ENCODE measurements at places on chromosomes 13 and 19.

- DNase-seq = no peak
These were observed 3.0 kb upstream of the APC2 start for GRCh38 chr19:1446713-1447481.

GRCh38 chr19:44824761-44825160 lies 15.9 kb downstream of the BCAM start:
- no peak for DNase-seq

DNA sequence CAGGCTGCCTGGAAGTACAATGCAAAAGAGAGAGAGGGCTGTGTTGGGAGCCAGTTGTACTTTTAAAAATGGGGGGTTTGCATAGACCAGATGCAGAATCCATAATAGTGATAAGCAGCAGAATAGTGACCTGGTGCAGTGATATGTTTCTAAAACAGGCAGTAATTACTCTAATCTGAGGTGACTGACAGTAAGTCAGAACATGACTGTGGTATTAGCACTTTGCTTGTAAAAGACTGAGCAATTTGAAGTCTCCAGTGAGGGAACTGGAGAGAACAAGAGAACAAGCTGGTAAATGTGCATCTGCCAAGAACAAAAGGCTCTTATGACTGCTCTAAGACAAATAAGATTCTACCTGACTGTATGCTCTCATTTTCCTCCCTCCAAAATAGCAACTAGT lies 383.4 kb downstream of the ITGBL1 start:
- no peak for DNase-seq

DNA sequence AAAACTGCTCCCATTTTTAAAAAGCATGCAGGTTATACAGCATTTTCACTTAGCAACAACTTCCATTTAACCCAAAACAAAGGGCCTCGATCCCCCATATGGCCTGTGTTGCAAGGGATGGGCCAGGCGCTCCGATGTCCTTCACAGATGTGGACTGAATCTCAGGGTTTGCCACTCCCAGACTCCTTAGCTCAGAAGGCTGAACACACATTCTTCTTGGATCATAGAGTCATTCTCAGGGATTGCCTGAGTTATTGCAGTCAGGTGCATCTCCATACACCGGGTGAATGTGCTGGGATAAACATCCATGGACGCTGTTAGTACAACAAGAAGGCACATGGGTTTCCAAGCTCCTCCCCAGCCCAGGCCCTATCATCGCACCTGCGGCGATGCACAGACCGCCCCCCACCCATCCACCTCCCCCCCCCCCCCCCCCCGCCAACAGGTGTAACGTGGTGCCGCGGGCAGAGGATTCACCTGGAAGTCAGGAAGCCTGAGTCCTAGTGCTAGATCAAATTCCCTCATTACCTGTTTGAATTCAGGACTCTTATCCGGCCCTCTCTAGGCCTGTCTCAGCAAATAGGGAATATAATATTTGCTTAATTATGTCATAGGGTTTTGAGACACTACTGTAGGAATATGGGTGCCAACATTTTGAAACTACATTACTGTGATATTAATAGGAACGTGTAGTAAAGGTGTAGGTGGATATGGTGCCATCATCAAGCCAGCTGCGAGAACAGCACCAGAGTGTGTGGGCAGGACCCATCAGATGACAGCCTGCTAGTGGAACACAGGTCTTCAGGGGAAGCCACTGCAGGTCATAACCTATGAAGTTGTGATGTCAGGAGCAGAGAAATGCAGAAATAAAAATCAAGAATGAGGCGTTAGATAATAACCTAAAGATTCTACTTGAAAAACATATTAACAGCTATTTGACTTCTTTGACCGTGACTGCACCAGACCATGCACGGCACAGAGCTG lies 110.9 kb downstream of the SACS start:
- no peak for DNase-seq

DNA sequence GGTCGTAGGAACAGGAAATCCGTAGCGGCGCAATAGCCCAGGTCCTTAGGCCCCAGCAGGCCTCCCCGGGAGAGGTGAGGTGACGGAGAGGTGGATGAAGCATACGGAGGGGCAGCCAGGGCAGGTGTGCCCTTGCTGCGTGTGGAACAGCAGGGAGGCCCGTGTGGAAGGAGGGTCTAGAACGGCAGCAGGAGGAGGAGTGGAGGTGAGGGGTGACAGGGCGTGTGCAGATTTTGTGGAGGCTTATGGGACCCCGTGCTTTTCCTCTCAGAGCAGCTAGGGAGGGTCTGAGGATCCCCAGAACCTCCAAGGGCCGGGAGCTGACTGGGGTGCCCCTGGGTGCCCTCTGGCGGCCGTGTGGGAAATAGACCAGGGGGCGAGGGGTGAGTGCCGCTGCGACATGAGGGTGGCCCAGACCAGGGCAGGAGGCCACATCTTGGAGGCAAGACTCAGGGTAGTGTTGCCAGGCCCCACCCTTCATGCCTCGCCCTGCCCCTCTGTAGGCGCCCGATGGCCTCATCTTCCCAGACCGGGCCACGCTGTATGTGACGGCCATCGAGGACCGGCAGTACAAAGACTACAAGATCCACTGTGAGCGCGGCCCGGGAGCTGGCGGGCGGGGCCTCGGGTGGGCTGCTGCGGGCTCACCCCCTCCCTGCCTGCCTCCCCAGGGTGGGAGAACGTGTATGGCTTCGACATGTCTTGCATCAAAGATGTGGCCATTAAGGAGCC lies 5.0 kb upstream of the ADM5 start:
- no peak for DNase-seq

DNA sequence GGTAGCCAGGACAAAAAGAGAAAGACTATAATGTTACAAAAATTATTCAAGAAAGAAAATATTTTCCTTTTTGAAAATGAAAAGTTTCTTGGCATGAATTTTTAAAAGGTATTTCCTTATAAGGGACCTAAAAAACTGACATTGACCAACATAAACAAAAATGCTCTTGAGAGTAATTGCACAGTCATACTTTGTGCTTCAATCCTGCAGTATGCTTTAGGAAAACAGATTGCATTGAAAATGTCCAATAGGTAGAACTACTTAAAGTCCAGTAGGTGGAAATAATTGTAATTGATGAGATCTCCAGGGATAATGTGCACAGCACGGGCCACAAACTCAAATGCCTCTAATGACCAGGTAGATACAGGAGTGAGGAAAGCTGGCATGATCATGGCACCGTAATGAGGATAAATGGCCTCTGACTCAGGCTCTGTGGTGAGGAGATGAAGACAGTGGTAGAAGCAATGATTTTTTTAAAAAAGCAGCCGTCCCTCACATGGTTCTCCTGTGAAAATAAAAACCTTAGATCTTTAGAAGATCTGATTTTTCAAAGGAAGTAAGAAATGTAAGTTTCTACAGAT lies 278.0 kb downstream of the ITGBL1 start:
- no peak for DNase-seq

DNA sequence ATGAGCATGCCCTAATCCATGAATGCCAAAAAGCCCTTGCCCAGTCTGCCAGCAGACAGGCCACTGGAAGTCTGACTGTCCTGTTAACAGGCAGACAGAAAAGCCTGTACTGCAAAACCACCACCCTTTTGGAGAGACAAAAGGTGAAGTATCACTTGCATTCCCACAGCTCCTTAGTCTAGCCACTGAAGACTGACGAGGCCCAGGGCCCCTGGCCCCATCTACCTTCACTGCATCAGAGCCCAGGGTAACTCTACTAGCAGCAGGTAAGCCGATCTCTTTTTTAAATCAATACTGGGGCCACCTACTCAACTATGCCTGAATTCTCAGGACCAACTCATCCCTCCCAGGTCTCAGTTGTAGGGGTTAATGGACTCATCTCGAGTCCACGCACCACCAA lies 45.5 kb downstream of the ZNF93 start:
- DNase-seq = no peak

- DNase-seq = peak; percentile 85
These were observed 17.5 kb downstream of the KLF2 start for GRCh38 chr19:16342002-16342715.

GRCh38 chr19:48993175-48994034 lies at the start of the genes GYS1 and RUVBL2:
GYS1 (minus strand) TSS chr19:48993309; CDS start chr19:48993112, 197 bp downstream.
RUVBL2 (plus strand) TSS chr19:48993887; CDS start chr19:48993912, 25 bp downstream.
- peak; percentile 98 for DNase-seq

GRCh38 chr13:110447058-110447511 lies 114.4 kb downstream of the RAB20 start:
- peak; percentile 33 for DNase-seq

DNA sequence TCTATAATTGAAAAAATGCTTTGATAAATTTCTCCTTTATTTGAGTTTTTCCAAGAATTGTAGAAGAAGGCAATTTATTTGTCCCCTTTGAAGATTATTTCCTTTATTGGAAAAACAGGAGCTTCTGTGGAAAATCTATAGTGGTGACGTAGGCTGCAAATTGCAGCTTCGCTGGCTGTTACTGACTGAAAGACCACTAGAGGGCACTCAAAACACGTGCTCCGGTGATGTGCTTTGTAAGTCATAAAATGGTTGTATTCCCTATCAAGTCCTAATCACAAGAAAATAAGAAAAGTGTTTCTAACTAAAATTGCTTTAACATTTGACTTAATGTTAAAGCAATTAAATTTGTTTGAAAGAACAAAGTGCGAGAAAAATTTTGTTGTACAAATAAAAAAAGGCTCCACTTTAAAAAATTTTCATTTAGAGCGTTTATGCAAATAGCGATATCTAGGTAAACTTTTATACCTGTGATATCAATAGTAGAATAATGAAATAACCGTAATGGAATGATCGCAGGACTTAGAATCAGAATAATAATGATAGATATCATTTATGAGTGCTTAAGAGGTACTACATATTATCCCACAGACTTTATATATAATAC lies 638.2 kb upstream of the SPRY2 start:
- peak; percentile 13 for DNase-seq

GRCh38 chr13:29284726-29285125 lies 310.8 kb downstream of the SLC7A1 start:
- DNase-seq = no peak

DNA sequence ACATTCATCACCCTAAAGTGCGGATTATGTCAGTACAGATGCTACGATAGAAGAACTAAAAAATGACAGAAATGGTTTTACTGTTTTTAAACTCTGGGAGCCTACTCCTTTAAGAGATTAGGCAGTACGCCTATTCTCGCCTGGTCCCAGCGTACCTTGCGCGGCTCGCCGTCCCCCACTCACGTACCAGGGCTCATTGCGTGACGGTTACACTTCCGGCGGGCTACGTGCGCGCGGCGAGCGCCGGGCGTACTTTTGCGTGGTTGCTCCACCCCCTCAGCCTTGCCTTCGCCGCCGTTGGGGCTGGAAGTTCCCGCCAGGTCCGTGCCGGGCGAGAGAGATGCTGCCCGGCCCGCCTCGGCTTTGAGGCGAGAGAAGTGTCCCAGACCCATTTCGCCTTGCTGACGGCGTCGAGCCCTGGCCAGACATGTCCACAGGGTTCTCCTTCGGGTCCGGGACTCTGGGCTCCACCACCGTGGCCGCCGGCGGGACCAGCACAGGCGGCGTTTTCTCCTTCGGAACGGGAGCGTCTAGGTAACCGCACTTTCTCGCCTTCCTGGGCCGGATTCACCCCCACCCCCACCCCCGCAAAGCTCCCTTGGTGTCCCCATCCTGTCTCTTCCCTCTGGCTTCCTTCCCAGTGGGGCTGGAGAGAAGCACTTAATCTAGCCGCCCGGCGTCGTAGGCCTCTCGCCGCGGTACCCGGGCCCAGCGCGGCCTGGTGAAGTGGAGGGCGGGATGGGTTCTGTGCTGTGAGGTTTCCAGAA lies at the start of gene NUP58:
Gene NUP58, plus strand, starts transcription at position 279 of the 767 bp plus-strand sequence. Its CDS starts 149 bp downstream, at position 428.
- peak; percentile 86 for DNase-seq

DNA sequence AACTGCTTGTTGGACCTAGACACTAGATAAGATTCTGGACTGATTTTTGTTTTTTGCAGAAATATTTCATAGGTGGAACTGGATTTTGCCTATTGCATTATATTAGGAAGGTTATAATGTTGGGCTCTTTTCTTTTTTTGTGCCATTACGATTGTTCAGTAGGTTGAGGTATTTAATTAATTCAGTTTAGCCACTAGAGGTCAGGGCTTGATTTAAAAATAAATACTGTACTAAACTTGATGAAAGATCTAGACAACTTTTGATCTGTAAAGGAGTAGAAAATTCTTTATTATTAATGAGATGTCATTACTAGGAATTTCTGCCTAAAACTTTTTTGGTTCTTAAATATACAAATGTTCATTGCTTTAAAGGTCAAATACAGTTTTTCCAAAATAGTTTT lies 15.2 kb upstream of the SUPT20H start:
- DNase-seq = no peak

DNA sequence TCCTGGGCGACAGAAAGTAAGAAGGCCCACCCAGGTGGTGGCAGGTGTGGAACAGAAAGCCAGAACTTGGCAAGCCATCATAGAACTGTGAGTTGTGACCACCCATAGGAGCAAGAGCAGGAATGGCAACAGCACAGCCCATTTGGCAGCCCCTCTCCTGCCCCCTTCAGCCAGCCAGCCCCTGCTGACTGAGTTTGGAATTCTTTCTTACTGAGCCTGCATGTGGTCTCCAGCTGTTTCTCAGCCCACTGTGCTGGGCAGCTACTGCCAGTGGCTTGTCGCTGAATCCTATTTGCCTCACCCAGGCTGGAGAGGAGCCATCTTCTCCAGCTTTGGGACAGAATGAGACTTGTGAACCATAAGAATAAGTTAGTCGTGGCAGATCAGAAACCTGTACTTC lies 28.3 kb downstream of the CNMD start:
- DNase-seq = no peak

GRCh38 chr19:55082020-55082851 lies 6.6 kb downstream of the EPS8L1 start:
- peak; percentile 18 for DNase-seq

DNA sequence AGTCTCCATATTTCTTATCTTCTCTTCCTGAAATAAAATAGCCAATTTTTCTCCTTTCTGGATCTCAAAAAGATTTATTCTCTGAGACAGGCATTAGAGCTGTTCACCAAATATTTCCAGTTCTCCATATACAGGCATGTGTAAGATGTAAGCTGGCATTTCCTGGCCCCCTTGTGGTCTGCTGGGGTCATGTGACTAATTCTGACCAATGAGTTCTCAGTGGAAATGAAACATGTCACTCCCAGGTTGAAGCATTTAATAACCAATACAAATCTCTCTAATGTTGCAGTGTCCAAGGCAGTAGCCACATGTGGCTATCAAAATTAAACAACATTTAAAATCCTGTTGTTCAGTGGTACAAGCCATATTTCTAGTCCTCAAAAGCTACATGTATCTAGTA lies 14.8 kb upstream of the CACNA1A start:
- DNase-seq = no peak

GRCh38 chr19:46423188-46423587 lies 5.5 kb downstream of the PNMA8C start:
- DNase-seq = no peak
